8988T (cell line): ENCODE measurements at places on chromosomes 5 and 9.

DNA sequence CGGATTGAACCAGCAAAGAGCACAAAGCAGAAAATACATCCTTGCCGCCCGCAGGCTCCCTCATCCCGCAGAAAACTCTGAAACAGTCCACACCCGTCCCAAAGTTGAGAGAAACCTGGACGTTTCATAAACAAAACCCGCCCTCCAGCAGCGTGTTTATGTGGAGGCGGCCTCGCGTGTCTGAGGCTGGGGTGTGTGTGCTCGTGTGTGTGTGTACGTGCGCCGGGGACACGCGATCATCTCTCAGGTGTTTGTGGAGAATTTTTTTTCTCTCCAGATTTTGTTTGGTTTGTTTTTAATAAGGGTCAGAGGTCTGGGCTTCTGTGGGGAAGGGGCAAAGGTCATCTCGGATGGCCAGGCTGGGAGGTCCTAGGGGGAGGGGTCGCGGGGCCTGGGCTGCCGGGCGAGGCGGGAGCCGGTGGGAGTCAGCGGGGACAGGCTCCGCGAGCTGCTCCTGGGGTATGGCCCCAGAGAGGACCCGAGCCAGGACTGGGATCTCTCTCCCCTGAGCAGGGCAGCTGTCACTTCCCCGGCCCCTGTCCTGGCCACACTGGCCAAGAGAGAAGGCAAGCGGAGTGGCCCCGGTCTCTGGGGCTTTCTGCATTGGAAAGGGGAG, 206.4 kb downstream of the C9orf50 start:
- no peak for DNase-seq

DNA sequence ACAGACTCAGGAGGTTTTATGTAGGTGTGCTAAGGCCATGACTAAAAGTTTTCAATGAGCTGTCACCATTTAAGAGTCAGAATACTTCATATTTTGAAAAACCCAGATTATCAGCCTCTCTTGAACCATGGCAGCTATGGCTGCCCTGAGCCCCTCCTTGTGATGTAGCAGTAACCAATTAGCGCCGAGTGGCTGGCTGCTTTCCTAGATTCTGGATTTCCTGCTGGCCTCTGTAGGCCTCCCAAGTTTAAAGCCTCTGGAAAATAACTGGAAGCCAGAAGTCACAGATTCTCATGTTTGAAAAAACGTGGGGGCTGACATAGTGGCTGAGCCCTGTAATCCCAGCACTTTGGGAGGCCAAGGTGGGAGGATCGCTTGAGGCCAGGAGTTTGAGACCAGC, 25.5 kb downstream of the DAB2IP start:
- DNase-seq = no peak

GRCh38 chr9:95433096-95433819, 83.5 kb downstream of the PTCH1 start:
- DNase-seq = no peak

DNA sequence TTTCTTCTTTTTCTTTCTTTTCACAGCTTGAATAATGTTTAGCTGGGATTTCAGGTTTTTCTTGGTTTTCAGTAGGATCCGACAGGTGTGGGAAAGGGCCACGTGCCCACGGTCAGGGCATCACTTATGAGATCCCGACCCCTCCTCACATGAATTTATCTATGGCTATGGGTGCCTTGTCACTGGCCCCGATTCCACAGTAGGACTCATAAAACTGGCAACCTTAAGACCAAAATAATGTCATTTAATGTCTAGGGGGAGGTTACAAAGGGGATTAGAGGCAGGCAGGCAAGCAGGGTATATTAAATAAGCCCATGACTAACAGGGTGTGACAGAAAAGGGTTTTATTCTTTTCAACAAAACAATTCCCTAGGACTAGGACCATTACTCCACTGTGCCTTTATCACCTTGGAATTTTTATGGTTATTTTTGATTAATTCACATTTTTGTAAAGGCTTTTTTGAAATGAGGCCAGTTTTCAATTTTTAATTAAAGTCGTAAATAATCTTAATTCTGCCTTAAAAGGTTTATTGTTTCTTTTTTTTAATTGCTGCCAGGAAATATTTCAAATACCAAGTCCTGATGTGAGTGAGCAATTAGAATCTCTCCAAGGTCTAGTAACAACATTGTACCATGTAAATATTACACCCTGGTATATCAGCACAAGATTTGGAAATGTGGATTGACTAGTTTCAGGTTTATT, 370.4 kb downstream of the GLIS3 start:
- no peak for DNase-seq

- DNase-seq = no peak
These were observed 127.9 kb downstream of the EFNA5 start for GRCh38 chr5:107542831-107543231.

- DNase-seq = no peak
These were observed 27.0 kb upstream of the ZNF354B start for GRCh38 chr5:178832618-178833201.

DNA sequence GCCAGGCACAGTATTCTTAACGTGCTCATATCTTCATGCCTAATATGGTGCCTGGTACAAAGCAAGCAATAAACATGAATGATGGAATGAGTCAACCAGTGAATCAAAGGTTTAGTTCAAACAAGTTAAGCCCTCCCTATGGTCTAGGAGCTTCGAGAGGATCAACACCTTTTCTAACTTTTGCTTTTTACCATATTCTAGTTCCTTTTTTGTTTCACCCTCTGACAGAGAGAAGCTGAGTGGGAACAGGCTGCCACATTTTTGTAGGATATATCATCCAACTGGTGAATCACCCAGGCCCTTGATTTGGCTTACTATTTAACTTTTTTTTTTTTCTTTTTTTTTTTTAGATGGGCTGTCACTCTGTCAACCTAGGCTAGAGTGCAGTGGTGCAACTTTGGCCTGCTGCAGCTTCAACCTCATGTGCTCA, 39.3 kb upstream of the TNC start:
- no peak for DNase-seq

GRCh38 chr5:172541773-172542136, 87.4 kb upstream of the SH3PXD2B start:
- DNase-seq = no peak

DNA sequence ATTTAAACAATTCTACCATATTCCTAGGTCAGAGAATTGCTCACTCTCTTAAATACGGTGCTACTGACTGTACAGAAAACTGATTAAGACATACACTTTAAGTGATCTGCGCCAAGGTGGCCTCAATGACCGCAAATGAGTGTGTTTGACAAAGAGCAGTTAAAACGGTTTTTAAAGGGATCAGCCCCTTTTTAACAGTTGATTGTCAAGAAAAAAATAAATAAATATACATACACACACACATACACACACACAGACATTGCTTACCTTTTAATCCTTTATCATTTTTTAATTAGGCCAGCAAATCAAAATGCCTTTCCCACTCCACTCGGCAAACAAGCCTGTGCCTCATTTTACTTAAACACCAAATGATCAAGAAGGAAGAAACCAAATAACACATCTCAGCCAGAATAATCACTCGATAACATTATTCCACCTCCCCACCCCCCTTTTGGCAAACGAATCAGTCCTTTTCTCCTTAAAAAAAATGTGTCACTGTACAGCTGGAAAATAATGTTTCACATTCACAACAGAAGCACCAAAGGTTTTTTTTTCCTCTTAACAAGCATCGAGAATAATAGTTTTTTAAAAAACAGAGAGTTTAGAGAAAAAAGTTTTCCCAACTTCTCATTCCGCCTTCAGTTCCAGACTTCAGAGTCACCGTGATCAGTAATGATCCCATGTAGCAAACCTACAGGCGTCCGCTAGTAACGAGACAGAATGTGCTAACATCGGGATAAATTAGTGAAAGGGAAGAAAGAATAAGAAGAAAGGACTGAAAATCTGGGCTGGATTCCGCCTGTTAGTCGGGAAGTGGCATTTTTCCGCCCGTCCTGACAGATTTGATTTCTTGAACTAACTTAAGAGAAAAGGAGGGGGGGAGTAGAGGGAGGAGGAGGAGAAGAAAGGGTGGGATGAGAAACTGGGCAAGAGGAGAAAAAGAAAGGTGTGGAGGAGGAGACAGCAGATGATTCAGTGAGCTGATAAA, at the start of gene ZNF608:
Gene ZNF608, minus strand, starts transcription at position 712 of the 988 bp plus-strand sequence. CDS start 1,650 bp downstream, outside the sequence.
- DNase-seq = no peak

DNA sequence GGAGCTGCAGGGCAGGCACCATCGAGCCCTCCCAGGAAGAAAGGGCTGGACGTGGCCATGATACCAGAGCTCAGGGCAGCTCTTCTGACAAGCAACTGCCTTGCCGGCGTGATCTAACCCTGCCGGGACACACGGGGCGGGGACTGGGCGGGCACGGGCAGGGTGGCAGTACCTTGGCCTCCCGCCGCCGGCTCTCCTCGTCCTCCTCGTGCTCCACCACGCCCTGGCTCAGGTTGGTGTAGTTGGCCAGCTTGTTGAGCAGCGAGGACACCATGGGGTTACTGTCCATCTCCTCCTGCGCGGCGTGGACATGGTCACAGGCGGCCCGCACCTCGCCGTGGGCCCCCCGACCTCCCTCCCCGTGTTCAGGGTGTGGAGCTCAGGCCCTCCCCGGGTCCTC, 18.5 kb downstream of the SLC12A7 start:
- no peak for DNase-seq

GRCh38 chr5:131523500-131524185, 111.4 kb downstream of the RAPGEF6 start:
- no peak for DNase-seq

DNA sequence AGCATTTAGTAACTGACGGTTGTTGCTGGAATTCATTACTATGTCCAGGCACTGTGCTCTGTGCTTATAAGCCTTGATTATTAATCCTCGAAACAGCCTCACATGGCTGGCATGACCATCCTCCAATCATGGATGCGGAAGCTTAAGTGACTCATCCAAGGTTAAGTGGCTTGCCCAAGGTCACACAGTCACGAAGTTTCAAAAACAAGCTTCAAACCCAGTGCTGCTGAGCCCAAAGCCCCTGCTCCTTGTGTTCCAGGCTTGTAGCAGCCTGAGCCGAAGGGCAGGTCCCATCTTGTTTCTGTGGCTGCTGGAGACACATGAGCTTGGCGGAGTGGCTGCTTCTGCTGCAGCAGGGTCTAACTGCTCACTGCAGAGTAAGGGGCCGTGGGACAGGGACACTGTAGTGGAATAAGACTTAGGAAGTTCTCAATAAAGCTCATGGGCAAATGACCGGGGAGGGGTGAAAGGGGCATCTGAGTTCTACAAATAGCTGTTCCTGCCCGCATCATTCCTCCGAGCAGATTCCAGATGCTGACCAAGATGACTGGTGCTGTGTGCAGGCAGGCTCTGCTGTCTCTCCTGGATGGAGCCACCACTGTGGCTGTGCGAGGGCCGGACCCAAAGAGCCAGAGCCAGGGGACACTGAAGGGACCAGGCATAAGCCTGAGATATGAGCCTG, 32.4 kb downstream of the WHRN start:
- DNase-seq = no peak

- DNase-seq = no peak
These were observed 48.2 kb downstream of the ROPN1L start for GRCh38 chr5:10489810-10490426.
